RWPE2 (cell line): ENCODE measurements at places on chromosomes 13 and 19.

- DNase-seq: no peak
Measured at GRCh38 chr13:97387485-97387839, 46.5 kb upstream of the RAP2A start.

- no peak for DNase-seq
Measured at GRCh38 chr13:25114220-25114619, 18.3 kb downstream of the PABPC3 start.

- no peak for DNase-seq
Measured at GRCh38 chr19:2149980-2150793, 1.2 kb downstream of the AP3D1 start.

DNA sequence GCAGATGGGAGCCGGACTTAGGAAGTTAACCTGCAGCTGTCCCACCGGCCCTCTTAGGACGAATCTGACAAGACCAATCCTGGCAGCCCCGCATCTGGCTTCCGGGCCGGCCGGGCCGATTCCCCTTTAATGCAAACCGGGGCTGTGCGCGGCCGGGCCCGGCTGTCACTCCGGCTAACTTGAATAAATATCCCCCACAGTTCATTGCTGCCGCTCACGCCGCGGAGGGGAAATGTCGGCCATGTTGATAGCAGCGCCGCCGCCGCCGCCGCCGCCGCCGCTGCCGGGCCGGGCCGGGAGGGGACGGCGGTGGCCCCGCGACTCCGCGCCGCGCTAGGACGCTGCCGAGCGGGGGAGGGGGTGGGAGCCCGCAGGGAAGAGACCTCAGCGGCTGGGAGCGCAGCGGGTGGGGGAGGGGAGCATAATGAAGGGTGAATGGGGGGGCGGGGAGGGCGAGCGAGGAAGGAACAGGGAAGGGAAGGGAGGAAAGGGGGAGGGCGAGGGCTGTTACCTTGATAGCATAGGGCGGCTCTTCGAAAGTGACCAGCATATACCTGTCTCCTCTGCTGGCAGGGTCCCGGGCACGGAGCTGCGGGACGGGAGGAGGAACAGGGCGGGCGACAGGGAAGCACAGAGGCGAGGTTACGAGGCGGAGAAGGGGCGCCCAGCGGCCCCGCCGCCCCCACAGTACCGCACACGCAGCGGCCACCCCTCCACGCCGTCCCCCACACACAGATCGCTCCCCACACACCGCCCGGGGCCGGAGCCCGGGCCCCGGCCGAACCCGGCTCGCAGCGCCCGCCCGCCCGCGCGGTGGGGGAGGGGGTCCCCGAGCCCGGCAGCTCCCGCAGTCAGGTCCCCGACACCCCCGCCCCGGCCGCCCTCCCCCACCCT, 1.1 kb downstream of the INTS6 start:
- DNase-seq: peak; percentile 65

GRCh38 chr13:99028890-99029289, 51.0 kb upstream of the DOCK9 start:
- no peak for DNase-seq

DNA sequence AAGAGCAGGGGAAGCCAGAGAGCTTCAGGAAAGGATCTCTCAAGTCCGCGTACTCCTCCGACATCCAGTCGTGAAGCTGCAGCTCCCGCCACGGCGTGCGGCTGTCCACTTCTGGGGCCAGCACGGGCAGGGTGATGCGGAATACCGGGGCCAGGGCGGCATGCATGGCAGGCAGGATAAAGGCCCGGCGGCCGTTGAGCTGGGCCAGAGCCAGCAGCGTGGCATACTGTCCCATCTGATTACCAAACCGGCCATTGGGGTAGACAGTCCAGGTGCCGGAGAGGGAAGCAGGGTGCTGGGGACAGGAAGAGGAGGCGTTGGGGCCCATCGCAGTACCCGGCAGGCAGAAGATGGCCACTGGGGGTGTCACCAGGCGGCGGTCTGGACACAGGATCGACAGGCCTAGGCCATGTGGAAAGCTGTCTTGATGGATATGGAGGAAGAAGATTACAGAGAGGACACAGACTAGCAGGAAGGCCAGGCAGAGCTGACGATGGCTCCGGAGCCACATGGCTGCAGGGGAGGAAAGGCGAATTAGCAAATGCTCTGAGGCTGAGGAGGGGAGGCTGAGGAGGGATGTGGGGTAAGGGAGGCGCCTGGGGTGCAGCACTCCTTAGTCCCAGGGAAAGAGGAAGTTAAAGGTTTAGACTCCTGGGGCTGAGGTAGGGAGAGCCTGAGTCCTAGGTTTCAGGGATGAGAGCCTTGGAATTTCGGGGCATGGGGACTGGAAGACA, 1.5 kb downstream of the FUT1 start:
- no peak for DNase-seq
